Testis (tissue), 5 donors: ENCODE measurements at places on chromosomes 3 and 15.
A peak's percentile ranks its signal among the peaks of the same experiment; 100 is the strongest.

GRCh38 chr15:93982226-93982727 lies 249.1 kb upstream of the MCTP2 start:
- no peak overlapping the region for H3K27ac ChIP-seq
- no peak overlapping the region for H3K4me3 ChIP-seq
- H3K27me3 ChIP-seq: no peaks in the 10 kb centered on the region
- DNase-seq: peak; percentile 63

- H3K27ac ChIP-seq: no peak overlapping the region
- H3K27me3 ChIP-seq: no peaks in the 10 kb centered on the region
- no peaks in the 10 kb centered on the region for H3K4me1 ChIP-seq
These were observed 98.9 kb downstream of the MAGI1 start for GRCh38 chr3:65939801-65940246.

DNA sequence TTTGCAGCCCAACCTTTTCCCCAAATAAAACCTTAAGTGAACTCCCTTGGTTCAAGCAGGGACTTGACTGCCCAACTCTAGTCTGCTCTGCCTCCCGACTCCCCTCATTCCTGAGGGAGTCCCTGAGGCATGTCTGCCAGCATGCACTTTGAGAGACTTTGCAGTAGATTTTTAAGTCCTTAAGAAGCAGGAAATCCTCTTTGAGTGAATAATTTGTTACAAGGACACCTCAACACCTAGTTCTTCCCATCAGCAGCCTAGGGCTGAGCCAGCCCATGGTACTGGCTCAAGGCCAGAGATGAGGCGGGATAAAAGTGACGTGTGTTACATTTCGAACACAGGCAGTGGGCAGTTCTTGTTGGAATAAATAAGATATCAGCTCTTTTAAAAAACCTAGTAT lies 204.3 kb upstream of the SLC2A2 start:
- H3K27ac ChIP-seq: no peak overlapping the region
- no peak overlapping the region for H3K4me3 ChIP-seq
- no peaks in the 10 kb centered on the region for H3K27me3 ChIP-seq
- peaks cover 2% of the 10 kb centered on the region for H3K4me1 ChIP-seq
- no peaks in the 10 kb centered on the region for H3K36me3 ChIP-seq
- no peak for DNase-seq

DNA sequence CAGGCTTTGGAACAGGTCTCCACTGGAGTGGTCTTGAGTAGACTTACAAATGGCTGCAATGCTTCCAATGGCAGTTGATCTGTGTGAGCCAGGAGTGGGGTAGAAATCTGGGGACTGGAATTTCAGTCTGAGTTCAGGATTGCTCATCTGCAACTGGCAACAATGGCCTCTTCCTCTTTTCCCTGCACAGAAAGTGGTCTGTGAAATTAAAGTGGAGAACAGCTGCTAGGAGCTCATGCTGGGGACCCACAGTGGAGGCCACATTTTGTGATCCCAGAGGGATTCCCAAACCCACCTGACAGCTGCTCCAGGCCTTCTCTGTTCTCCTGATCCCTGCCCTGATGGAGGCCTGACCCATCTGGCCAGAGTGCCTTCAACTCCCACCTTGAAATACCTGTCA lies 49.6 kb downstream of the CEMIP start:
- H3K36me3 ChIP-seq: no peaks in the 10 kb centered on the region
- H3K27ac ChIP-seq: no peak overlapping the region
- H3K4me1 ChIP-seq: no peaks in the 10 kb centered on the region
- DNase-seq: no peak
- H3K4me3 ChIP-seq: no peak overlapping the region

GRCh38 chr15:75058127-75058905 lies 34.9 kb downstream of the PPCDC start:
- peaks cover 32% of the 10 kb centered on the region for H3K4me1 ChIP-seq
- no peak overlapping the region for H3K4me3 ChIP-seq
- no peaks in the 10 kb centered on the region for H3K27me3 ChIP-seq
- H3K27ac ChIP-seq: no peak overlapping the region

- H3K4me1 ChIP-seq: no peaks in the 10 kb centered on the region
- H3K4me3 ChIP-seq: no peak overlapping the region
- H3K27me3 ChIP-seq: no peaks in the 10 kb centered on the region
- H3K36me3 ChIP-seq: no peaks in the 10 kb centered on the region
These were observed 27.6 kb upstream of the MYO1E start for GRCh38 chr15:59400103-59400813.

GRCh38 chr3:16441371-16441875 lies 72.1 kb downstream of the RFTN1 start:
- peak overlapping the region; percentile 19 for H3K27ac ChIP-seq
- H3K27me3 ChIP-seq: no peaks in the 10 kb centered on the region
- H3K4me1 ChIP-seq: peaks cover 6% of the 10 kb centered on the region
- H3K36me3 ChIP-seq: no peaks in the 10 kb centered on the region
- no peak overlapping the region for H3K4me3 ChIP-seq
- no peak for DNase-seq

DNA sequence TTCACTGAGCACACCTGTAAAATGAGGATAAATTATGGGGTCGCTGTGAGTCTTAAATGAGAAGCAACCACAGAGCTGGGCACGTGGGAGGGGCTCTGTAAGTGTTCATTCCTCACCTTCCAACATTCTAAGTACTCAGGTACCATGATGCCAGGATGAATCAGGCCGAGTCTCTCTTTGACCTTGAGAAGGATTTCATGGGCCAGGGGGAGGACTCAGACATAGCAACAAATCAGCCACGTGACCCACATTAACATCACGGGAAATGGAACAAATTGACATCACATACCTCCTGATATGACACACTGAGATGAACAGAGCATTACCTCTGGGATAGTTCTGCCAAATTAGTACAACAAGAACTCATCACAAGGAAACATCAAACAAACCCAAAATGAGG lies 35.2 kb upstream of the USP3 start:
- no peak for DNase-seq
- no peaks in the 10 kb centered on the region for H3K27me3 ChIP-seq
- peaks cover 4% of the 10 kb centered on the region for H3K4me1 ChIP-seq
- H3K4me3 ChIP-seq: no peak overlapping the region
- H3K27ac ChIP-seq: no peak overlapping the region
- H3K36me3 ChIP-seq: no peaks in the 10 kb centered on the region

DNA sequence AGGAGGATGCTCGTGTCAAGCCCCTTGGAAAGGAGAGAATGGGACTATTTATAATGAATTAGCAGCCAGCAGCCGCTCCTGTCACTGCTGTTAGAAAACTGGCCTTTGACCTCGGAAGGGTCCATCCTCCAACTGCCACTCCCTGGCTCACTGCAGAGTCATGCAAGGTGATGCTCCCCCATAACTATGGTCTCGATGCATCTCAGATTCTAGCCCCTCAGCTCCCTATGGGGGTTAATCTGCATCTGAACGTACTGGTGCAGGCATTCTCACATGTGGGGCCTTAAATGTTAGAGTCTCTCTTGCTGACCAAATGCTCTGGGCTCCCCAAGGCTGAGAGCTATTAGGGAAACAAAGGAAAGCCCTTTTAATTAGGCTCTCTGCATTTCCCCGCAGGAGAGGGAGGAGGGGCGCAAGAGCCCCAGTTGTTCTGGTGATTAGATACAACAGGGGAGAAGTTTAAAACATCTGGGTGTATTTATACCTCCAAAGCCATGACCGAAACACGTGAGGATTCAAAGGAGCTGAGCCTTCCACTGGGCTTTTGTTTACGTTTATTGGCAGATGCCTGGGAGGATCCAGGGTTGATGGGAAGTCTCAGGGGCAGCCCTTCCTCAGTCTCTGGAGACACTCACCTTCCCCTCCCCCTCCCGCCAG lies 182.5 kb downstream of the OPA1 start:
- H3K27me3 ChIP-seq: no peaks in the 10 kb centered on the region
- no peak for DNase-seq
- no peaks in the 10 kb centered on the region for H3K36me3 ChIP-seq
- no peaks in the 10 kb centered on the region for H3K4me1 ChIP-seq

DNA sequence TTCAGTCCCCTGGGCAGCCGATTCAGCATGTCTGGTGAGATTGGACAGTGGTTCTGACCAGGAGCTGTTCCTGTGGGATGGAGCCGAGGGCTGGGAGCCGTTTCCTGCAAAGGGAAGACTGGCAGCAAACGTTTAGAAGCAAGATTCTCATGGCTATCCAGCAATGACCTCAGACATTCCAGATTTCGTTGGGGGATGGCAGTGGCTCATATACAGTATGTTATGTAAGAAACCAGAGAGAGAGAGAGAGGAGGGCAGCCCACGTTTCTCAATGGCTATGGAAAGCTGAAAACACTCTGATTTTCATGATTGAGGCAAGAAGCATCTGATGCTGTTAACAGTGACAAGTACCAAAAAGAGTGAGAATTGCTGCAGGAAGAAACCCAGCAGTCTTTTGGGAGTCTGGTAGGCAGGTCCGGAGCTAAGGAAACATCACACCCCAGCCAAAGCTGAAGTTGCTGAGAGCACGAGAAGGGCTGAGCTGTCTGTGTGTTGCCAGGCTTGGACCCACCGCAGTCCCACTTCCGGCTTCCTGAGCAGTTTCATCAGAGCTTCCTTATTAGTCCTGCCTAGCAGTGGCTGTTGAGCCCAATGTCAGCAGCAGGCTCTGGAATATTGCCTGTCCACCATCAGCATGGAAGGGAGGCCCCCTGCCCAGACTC lies 25.6 kb upstream of the VPS8 start:
- H3K4me1 ChIP-seq: peaks cover 4% of the 10 kb centered on the region
- H3K27me3 ChIP-seq: no peaks in the 10 kb centered on the region
- no peak overlapping the region for H3K27ac ChIP-seq
- H3K4me3 ChIP-seq: no peak overlapping the region
- no peaks in the 10 kb centered on the region for H3K36me3 ChIP-seq

GRCh38 chr3:30693470-30694120 lies 87.2 kb downstream of the TGFBR2 start:
- no peak overlapping the region for H3K27ac ChIP-seq
- H3K36me3 ChIP-seq: no peaks in the 10 kb centered on the region
- no peaks in the 10 kb centered on the region for H3K27me3 ChIP-seq

GRCh38 chr3:57157545-57157944 lies 7.6 kb downstream of the IL17RD start:
- H3K27ac ChIP-seq: no peak overlapping the region
- H3K27me3 ChIP-seq: no peaks in the 10 kb centered on the region
- H3K4me3 ChIP-seq: no peak overlapping the region
- no peak for DNase-seq
- peaks cover 27% of the 10 kb centered on the region for H3K4me1 ChIP-seq

DNA sequence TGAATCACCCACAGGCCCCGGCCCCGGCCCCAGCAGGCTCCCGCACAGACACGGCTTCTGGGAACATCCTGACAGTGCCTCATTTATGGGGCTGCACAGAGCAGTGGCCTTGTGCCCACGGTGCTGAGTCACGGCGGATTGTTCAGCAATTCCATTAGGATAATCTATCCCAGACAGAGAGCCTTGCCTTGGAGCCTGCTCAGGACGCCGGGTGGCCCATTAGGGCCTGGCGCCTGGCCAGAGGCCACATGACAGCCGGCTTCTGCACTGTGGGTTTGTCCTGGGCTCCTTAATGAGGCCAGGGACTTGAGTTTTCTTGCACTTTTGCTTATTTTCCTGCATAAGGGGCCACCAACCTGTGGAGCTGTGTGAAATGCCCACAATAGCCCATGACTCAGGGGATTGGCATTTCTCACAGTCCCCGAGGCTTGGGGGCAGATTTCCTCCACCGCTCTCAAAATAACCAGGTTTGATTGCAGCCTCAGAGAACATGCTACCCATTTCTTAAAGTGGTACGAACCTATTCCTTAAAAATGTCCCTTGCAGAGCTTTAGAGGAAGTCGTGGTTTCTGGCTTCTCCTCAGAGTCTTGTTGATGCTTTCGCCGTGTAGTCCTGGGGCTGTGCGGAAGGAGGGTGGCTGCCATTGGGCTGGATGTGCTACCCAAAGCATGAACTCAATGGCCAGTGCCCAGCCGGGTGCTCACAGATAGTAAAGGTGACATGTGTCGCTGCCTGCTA lies 19.0 kb downstream of the SYNM start:
- H3K27me3 ChIP-seq: no peaks in the 10 kb centered on the region
- peak overlapping the region; percentile 65 for H3K27ac ChIP-seq
- no peak overlapping the region for H3K4me3 ChIP-seq
- no peaks in the 10 kb centered on the region for H3K36me3 ChIP-seq
- DNase-seq: peak; percentile 80
- peaks cover 14% of the 10 kb centered on the region for H3K4me1 ChIP-seq

- no peak for DNase-seq
- no peak overlapping the region for H3K4me3 ChIP-seq
- no peak overlapping the region for H3K27ac ChIP-seq
These were observed 41.5 kb downstream of the TNK2 start for GRCh38 chr3:195866686-195867511.

- no peak overlapping the region for H3K4me3 ChIP-seq
- H3K4me1 ChIP-seq: peaks cover 12% of the 10 kb centered on the region
These were observed 232.8 kb downstream of the CLSTN2 start for GRCh38 chr3:140167600-140168281.

DNA sequence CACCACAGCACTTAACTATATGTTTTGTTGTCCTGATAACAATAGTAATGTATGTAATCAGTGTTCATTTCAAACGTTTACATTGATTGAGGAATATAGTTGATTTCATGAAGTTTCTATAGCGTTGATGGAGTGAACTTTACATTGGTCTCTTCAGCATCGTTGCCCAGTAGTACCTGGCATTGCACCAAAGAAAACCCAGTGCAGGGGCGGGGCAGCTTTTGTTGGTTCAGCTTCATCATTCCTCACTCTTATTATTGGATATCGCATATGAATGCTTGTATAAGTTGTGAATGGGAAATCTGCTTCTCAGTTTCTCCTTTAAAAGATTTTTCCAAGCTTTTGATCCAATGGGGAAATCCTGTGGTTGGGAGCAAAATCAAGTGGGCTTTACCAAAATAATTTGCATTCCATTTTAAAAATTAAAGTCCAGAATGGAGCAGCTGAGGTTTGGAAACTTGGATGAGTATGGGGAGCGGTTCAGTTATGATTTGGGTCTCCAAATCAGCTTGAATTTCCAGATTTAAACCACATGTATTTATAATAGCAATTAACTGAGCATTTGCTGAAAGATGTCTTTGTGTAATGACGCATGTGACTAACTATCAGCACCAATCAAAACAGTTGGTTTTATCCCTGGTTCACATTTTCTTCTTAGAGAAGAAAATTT lies 213.7 kb downstream of the ALCAM start:
- DNase-seq: no peak
- H3K4me3 ChIP-seq: no peak overlapping the region
- H3K27ac ChIP-seq: no peak overlapping the region
- no peaks in the 10 kb centered on the region for H3K36me3 ChIP-seq
- no peaks in the 10 kb centered on the region for H3K27me3 ChIP-seq

DNA sequence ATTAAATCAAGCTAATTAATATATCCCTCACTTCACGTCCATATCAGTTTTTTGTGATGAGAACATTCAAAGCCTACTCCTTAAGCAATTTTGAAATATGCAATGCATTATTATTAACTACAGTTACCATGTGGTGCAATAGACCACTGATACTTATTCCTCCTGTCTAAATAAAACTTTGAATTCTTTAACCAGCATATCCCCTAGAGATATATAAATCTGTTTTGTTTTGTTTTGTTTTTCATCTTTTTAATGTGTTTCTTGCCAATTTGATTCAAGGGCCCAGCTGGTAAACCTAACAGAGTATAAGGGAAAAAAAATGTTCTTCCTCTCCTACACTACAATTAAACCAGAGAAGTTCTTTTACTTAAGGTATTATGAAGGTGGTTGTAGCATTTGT lies 524.2 kb downstream of the NAALADL2 start:
- H3K4me1 ChIP-seq: no peaks in the 10 kb centered on the region
- no peak overlapping the region for H3K4me3 ChIP-seq
- DNase-seq: no peak
- peak overlapping the region; percentile 28 for H3K27ac ChIP-seq
- no peaks in the 10 kb centered on the region for H3K27me3 ChIP-seq

GRCh38 chr15:47588958-47589357 lies 128.3 kb upstream of the SEMA6D start:
- no peak overlapping the region for H3K4me3 ChIP-seq
- H3K36me3 ChIP-seq: no peaks in the 10 kb centered on the region
- no peak for DNase-seq
